ENCODE measurements at places on chromosomes 13 and 19.

GRCh38 chr13:27151798-27152599, 19.6 kb downstream of the USP12 start:
- no peak for DNase-seq

- no peak for DNase-seq
Measured at GRCh38 chr13:25731536-25731935, 320.3 kb downstream of the SHISA2 start.

DNA sequence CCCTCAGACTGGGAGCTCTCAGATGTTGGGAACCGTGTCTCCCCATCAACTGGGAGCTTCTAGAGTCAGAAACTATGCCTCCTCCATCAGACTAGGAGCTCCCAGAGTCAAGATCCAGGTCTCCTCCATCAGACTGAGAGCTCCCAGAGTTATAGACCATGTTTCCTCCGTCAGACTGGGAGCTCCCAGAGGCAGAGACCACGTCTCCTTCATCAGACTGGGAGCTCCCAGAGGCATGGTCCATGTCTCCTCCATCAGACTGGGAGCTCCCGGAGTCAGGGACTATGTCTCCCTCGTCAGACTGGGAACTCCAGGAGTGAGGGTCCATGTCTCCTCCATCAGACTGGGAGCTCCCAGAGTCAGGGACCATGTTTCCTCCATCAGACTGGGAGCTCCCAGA, 10.0 kb downstream of the CEACAM16 start:
- DNase-seq: no peak

- DNase-seq: no peak
Measured at GRCh38 chr13:78028960-78029359, 110.3 kb upstream of the EDNRB start.

GRCh38 chr19:17125062-17125727, 49.6 kb downstream of the MYO9B start:
- no peak for DNase-seq

DNA sequence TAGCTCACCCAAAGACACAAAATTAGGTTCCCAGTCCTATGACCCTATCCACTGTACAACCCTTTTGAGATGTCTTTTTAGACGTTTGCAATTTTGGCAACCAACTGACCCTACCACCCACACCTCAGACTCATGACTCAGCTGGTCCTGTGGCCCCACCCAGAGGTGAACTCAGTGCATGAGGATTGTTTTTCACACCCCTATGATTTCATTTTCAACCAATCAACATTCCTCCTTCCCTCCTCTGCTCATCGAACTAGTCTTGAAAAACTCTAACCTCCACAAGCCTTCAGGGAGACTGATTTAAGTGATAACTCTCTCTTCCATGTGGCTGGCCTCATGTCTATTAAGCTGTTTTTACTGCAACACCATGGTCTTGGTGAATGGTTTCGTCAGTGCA, 350.7 kb downstream of the UQCRFS1 start:
- DNase-seq: no peak

- DNase-seq: no peak
Measured at GRCh38 chr13:76741624-76742023, 144.6 kb downstream of the KCTD12 start.

DNA sequence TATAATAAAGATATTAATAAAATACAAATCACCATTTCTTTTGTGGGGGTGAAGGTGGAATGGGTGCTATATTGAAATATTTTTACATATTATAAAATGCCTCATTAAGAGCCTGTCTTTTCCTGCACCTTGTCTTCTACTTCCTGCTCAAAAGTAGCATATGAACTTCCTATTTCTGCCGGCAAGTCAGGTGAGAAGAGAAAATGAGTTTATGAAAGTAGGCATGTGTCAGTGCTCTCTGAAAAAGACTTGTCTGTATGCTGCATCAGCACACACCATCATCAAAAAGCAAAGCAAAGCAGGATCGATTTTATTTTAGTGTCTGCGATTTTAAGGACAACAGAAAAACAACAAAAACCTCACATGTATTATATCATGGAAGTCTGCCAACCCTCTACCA, 114.2 kb downstream of the RAP2A start:
- DNase-seq: no peak

Measured in activated CD8-positive, alpha-beta memory T cell treated with anti-CD3 and anti-CD28 coated beads for 48 hours (primary cell).